ENCODE measurements at places on chromosomes 2 and 18.

GRCh38 chr18:7681298-7681697, 114.2 kb downstream of the PTPRM start:
- DNase-seq: no peak

DNA sequence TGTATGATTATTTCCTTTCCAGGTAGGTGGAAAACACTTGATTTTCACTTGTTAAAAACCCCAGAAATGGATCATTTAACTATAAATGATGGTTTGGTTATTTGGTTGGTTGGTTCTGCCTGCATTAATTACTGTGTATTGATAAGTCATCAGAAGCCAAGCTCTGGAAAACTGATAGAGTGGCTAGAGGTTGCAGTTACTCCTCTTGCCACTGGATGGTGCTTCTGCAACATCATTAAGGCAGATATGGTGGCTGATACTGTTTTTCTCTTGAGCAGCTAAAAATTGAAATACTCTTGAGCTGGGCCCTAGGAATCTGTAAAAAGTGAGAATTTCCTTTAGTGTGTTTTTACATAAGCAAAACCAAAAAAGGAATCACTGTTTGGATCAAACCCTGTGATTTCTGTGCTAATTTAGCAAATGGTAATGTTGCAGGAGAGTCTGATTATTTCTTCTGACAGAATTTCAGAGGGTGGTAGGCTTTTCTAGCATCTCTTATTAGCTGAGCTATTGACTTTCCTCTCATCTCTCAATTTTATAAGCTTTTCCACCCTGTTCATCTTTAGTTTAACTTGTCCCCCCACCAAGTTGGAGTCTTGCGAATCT, 54.3 kb downstream of the RAB10 start:
- peak; percentile 42 for DNase-seq

DNA sequence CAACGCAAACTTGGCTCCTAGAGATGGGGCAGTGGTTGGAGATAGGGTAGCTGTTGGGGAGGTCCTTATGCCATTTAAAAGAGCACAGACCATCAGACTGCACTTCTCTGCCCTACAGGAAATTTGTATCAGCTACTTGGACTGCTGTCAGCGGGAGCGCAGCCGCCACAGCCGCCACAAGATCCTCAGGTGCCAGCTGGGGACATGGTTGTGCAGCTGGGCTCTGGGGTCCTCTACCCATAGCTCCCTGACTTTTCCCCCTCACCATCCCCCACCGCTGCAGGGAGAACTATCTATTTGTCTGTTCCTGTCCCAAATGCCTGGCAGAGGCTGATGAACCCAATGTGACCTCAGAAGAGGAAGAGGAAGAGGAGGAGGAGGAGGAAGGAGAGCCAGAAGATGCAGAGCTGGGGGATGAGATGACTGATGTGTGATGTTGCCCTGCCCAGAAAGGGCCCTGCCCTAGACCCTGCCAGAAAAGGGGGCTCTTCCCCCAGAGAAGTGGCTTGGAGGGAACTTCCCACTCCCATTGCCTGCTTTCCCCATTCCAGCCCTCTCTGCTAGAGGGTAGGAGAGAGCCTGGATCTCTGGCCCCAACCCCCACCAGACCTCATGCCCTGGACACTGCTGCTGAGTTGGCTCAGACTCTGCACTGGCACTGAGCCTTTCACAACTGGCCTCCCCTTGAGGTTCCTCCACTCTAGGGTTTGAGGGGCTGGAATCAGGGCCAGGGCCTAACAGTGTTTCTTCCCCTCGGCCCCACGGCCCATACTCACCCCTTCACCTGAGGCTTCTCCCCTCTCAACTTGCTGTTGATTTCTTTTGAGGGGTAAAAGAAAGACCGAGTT, 7.3 kb downstream of the PRADC1 start:
- DNase-seq: no peak

DNA sequence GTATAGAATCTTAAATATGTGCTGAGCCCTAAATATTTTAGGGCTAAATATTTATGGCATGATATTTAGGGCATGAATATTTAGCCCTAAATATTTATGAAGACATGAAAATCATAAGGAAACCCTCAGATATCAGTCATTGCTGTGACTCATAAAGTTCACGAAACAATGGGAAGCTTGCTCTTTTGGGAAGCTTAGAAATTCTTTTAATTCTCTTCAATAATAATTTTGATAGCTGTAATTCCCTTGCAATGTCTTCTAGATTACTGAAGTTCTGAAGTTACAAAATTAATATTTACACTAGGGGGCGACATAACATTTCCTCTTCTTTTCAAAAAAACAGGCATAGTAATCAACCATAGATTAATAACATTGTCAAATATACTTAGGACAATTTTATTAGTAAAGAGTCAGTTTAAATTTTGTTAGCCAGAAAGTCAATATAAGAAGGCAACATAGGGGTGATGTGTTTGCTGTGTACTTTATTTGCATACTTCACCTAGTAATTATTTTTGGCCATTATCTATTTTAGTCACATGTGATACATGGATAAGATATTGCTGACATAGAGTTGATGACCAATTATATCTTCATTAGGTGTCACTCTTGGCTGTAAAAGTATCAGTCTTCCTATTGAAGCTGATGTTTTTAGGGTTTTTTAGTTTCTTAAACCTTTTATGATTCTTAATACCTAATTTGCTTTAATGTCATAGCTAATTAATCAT, 13.2 kb downstream of the ZNF804A start:
- peak; percentile 22 for DNase-seq

DNA sequence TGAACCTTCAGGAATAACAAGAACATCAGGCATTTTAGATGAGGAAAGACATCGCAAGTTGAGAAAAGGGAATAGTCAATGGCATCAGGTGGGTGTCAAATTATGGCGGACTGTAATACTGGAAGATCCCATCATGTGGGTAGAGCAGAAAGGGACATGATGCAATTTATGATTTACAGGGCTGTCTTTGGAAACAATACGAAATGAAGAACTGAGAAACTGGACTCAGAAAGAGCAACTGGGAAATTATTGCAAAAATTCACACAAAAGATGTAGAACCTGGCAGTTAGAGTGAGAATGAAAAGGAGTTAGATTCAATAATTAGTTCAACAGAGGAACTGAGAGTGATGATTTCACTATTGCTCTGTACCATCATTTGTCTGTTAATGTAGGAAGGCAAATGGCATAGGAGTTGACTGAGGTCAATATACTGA, 1635.0 kb upstream of the ACVR2A start:
- DNase-seq: no peak

GRCh38 chr2:117686699-117687098, 127.8 kb upstream of the DDX18 start:
- DNase-seq: no peak

- no peak for DNase-seq
Observed at GRCh38 chr2:171551836-171552235, 29.6 kb downstream of the CYBRD1 start.

DNA sequence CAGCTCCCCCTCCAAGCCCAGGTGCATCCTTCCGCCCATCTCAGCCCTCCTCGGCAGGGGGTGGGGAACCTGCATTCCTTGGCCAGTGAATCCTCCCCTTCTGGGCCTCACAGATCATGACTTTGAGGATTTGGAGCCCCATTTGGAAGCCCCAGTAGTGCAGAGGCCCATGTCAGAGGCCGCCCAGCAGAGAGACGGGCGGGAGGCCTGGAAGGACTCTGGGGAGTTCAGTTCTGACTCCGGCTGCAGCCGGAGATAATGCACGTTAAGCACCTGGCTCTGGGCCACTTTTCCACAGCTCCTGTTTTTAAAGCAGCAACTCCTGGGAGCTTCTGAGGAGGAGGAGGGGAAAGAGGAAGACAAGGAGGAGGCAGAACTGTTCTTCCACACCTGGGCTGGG, 14.9 kb downstream of the ATOH8 start:
- no peak for DNase-seq

DNA sequence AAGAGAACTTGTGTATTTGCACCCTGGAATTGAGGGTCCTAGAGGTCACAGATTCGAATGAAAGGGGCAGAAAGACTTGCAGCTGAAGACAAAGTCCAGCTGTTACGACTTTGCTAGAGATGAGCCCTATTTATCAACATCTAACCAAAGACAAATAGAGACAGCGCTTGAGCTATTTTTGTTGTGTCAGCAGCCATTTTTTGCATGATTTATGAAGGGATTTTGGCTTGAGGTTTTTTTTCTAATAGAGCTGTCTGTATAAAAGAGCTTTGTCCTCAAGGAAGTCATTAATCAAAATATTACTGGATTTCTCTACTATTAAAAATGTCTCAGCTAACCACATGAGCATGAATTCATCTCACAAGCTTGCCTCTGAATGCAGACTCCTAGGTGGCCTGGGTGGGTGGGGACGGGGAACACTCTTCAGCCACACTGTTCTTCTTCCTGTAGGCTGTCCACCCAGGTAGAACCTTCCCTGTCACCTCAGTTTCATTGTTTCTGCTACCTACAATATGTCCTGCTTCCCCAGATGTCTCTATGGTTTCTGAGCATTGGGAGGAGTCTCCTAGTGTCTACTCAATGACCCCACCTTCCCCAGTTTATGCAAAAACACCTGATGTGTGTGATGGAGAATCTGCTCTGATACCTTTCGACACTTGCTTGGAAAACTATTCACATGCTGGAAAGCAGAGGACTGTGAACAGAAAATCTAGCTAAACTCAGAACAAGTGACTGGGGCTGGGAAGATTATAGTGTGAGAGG, 7.2 kb upstream of the CD226 start:
- DNase-seq: no peak

- DNase-seq: no peak
Observed at GRCh38 chr2:200428961-200429665, 80.8 kb downstream of the KCTD18 start.

- no peak for DNase-seq
Observed at GRCh38 chr2:98242003-98242402, 104.3 kb upstream of the CNGA3 start.

GRCh38 chr2:191678437-191679100, 633 bp downstream of the NABP1 start:
- DNase-seq: no peak

GRCh38 chr18:78777992-78778391, 201.6 kb upstream of the SALL3 start:
- no peak for DNase-seq

DNA sequence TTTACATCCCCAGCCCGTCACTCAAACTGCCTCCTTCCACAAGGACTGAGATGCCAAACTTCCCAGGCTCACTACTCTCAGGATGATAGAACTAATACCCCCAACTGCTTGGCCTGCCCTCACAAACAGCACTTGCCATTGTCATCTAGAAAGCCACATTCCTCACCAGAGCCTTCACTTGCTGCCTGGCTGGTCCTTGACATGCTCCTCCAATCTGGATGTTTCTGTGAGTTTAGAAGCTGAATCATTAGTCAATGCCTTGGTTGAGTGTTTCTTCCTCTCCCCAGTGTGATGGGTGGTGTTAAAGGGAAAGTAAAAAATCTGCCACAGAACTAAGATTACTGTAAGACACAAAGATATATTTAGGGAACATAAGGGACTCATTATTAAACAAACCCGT, 52.5 kb downstream of the MARCHF4 start:
- DNase-seq: peak; percentile 70

- no peak for DNase-seq
Observed at GRCh38 chr2:63784461-63784860, 57.2 kb upstream of the UGP2 start.

GRCh38 chr18:46727177-46727576, 29.7 kb downstream of the ST8SIA5 start:
- DNase-seq: no peak

- DNase-seq: no peak
Observed at GRCh38 chr2:39476524-39476923, 39.4 kb upstream of the MAP4K3 start.

GRCh38 chr2:65458999-65459398, 26.6 kb upstream of the SPRED2 start:
- DNase-seq: no peak

GRCh38 chr18:45749918-45750689, 26.1 kb downstream of the SLC14A1 start:
- no peak for DNase-seq

- no peak for DNase-seq
Observed at GRCh38 chr18:35835366-35835765, 137.1 kb upstream of the RMP24 start.

DNA sequence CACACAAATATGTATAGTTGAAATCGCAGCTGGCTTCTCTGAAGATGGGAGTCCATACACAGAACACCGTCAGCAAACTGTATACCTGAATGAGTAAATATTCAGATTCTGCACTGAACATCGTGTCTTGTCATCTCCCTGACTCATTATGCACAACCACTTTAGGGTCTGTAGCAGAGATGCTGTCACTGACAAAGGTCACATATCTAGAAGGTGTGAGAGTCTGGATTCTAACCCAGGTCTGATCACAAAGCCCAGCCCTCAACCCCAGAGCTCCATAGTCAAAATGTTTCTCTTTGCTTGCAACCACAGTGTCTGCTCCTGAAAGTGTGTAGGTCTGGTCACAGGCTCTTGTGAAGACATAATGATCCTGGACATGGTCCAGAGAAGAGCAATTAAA, 78.3 kb upstream of the PAX8 start:
- DNase-seq: no peak

GRCh38 chr2:150695451-150696135, 208.1 kb upstream of the RND3 start:
- no peak for DNase-seq

DNA sequence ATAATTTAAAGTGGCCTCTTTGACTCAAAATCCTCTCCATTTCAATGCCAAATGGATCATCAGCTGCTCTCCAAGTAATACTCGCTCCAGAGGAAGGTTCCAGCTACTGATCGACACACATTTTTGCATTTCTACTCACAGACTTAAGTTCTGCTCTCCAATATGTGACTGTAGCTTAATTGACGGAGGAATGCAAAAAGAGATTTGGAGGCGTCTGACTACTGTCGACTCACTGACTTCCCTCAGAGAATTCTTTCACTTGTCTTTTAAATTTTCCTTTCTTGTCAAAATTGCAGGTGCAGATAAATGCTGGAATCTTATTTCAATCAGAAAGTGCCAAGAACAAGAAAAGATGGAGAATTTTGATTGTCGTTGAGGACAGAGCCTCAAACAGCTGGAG, 84.1 kb upstream of the PAPOLG start:
- no peak for DNase-seq

- no peak for DNase-seq
Observed at GRCh38 chr18:11304928-11305327, 155.6 kb upstream of the PIEZO2 start.

DNA sequence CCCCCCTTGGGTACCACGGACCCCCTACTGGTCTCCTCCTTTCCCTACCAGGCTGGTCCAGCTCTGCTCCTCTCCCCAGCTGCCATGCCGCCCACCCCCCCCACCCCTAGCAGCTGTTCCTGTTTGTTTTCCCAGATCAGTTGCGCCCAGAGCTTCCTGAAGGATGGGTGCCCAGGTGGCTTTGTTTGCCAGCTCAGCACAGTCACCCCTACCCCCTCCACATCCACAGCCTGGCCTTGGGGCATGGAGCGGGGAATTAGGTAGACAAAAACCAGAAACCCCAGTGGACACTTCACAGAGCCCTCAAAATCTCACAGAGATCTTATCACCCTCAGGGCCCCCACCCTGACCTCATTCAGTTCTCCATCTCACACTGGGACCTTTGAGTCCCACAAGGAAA, 3.7 kb upstream of the CRYBA2 start:
- no peak for DNase-seq

GRCh38 chr2:239305222-239305575, 95.6 kb downstream of the HDAC4 start:
- no peak for DNase-seq

- peak; percentile 94 for DNase-seq
Observed at GRCh38 chr2:222959358-222959757, 92.6 kb upstream of the KCNE4 start.

All from foreskin fibroblast (primary cell).